Nucleus accumbens (tissue), 56 donors: ENCODE measurements at places on chromosomes 2 and 18.

- no peak for DNase-seq
Measured at GRCh38 chr2:65159906-65160305, 30.0 kb upstream of the RAB1A start.

GRCh38 chr2:15316370-15316814, 244.7 kb downstream of the NBAS start:
- DNase-seq, result no peak

DNA sequence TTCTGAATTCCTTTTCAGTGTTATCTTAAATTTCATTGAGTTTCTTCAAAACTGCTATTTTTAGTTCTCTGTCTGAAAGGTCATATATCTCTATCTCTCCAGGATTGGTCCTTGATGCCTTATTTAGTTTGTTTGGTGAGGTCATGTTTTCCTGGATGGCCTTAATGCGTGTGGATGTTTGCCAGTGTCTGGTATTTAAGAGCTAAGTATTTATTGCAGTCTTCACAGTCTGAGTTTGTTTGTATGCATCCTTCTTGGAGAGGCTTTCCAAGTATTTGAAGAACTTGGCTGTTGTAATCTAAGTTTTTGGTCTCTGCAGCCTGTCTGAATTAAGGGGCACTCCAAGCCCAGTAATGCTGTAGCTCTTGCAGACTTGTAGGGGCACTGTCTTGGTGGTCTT, 249.3 kb downstream of the ZNF385B start:
- DNase-seq, result no peak

- no peak for DNase-seq
Measured at GRCh38 chr2:160354677-160355076, 138.9 kb downstream of the RBMS1 start.

GRCh38 chr2:203501873-203502272, 33.2 kb downstream of the RAPH1 start:
- DNase-seq, result no peak

GRCh38 chr2:147137711-147138110, 707.1 kb upstream of the ACVR2A start:
- DNase-seq, result no peak

- DNase-seq, result no peak
Measured at GRCh38 chr2:189824694-189825396, 40.6 kb downstream of the PMS1 start.

DNA sequence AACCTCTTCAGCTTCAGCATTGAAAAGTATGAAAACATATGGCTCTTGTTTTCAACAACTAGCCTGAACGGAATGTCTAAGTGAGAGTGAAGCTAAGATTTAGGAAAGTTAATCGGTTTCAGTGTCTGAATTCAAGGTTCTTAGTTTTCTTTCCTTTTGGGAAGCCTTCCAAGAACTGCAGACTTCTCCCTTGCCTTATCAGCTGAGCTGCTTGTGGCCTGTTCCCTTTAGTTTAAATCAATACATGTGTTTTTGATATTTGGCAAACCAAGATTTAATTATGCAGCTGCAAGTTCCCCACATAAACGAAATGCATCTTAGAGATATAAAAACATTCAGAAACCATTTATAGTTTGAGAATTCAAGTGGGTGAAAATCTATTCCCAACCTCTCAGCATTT, 274.3 kb upstream of the NRP2 start:
- no peak for DNase-seq

DNA sequence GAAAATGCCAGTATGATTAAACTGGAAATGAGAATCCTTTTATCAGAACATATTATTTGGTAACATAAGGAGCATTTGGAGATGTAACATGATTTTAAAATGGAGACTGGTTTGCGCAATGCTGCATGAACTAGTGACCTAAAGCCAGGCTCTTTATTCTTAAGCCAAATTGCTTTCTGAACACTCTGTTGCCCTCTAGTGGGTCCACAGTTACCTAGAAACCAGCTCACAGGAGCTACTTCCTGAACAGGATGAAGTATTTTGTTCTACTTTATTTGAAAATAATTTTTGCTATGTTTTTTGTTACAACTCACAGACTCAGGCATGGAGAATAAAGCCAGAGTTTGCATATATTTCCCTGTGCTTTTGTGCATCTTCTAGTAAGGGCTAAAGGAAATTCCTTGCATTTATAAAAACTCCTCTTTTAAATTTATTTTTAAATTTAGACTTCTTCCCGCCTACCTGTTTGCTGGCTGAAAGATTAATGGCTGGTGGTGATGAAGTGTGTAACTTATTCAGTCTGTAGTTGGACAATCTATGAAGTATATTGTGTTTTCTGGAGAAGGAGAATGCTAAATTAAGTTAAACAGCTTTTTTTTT, 146.7 kb downstream of the PARD3B start:
- DNase-seq, result no peak

GRCh38 chr2:112658839-112659667, 13.3 kb downstream of the SLC20A1 start:
- no peak for DNase-seq

DNA sequence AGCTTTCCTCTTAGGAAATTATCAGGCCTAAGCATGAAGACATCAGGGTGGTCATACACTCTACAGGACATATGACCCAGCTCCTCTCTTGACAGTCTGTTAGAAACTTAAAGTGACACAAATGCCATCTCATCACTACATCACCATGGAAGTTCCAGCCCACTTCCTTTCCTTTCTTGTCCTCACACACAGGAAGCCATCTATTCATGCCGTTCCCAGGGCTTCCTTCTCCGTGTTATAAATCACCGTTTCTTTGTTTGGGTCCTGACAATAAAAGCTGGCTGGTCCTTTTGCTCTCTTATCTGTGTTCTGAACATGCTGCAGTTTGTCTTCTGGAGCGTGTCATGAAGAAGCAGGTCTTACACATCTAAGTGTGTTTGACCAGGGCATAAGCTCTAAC, 692.1 kb upstream of the CELF4 start:
- DNase-seq, result no peak

GRCh38 chr2:134207589-134208209, 46.2 kb upstream of the MGAT5 start:
- no peak for DNase-seq

DNA sequence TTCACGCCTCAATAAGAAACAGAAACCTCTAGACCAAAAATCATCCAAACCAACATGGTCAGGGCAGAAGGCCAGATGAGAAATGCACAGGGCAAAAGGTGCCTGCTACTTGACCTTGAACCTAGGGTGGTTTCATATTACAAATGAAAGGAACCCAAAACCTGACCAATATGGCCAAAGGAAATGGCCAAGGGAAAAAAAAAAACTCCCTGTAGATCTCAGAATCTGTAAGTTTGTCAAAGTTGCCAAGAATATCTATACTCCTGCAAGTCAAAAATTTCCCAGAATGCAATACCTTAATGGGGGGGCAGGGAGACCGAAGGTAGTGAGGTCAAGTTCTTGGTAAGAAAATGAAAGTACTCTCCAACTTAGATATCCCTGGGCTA, 47.2 kb downstream of the HIBCH start:
- no peak for DNase-seq

GRCh38 chr2:196160101-196160500, 11.3 kb downstream of the STK17B start:
- DNase-seq, result no peak

GRCh38 chr2:60484133-60484645, 69.3 kb downstream of the BCL11A start:
- DNase-seq, result no peak
